ENCODE measurements at places on chromosomes 6 and 20.

GRCh38 chr20:53513489-53514298 lies 79.9 kb downstream of the ZNF217 start:
- no peak for DNase-seq

GRCh38 chr6:134405386-134406087 lies 87.6 kb upstream of the SGK1 start:
- DNase-seq = no peak

DNA sequence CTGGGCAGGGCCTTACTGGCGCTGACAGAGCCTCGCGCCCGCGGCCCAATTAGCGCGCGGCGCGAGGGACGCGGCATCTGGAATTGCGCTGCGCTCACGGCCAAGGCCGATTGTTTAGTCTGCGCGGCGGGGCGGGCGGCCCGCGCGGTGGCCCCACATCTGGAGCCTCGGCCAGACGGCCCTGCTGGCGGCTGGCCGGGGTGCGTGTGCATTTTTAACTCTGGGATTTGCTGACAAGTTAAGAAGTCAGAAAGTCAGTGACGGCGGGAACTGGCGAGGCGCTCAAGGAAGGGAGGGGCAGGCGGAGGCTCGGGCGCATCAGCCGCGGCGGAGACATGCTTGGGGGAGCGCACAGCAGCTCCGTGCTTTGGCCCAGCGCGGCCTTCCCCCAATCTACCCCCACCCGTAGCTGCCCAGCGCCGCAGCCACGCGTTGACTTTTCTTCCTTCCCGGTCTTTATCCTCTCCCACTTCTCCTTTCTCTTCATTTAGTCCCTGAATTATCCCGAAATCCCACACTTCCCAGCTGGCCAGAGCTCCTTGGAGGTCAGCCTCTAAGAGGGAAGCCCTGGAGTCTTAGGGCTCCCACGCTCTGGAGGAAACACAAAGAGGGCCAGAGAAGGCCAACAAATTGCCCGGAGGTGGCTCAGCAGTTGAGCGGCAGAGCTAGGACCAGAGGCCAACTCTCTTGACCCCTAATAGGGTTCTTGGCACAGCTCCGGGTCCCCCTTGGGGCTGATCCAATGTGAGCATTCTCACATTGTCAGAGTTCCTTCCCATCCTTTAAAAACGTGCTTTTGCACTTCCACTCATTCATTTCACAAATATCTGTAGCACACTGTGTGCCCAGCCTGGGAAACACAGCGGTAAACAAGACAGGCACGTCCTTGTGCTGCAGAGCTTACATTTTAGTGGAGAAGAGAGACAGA lies 40.8 kb upstream of the FOXP4 start:
- DNase-seq = no peak

DNA sequence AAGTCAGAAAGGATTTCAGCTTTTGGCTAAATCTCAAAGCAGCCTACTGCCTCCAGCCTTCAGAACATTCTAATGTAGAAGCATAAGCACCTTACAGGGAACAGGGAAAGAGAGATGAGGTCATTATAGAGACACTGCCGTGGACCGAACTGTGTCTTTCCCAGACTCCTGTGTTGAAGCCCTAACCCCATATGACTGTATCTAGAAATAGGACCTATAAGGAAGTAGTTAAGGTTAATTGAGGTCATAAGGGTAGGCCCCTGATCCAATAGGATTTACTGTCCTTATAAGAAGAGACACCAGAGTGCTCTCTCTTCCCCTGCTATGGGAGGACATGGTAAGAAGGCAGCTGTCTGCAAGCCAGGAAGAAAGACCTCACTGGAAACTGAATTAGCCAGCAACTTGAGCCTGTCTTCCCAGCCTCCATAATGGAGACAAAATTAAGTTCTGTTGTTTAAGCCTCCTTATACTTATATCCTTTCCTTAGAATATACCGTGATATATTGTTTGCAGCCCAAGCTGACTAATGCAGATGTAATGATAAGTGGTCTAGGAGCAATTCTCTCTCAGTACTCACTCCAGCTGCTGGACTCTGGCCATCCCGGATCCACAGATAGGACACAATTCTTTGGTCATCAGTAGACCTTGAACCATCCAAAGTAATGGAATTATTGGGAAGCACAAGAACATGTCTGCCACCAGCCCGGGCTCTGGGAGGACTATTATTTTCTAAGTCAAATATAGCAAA lies 71.4 kb downstream of the ALDH5A1 start:
- DNase-seq = no peak

GRCh38 chr20:57849521-57850215 lies 139.9 kb upstream of the PMEPA1 start:
- no peak for DNase-seq

DNA sequence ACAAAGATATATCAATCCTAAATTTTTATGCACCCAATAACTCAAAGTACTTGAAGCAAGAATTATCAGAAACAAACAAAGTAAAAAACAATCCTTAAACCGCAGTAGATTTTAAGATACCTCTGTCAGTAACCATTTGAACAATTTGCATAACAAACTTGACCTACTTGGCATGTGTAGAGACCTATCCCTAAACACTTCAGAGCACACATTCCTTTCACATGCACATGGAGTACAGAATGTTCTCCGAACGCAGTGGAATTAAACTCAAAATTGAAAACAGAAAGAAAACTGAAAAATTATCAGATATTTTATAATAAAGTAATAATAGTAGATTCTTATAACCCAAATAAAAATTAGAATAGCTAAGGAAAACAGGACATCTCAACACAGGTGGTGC lies 162.6 kb upstream of the THBS2 start:
- DNase-seq = no peak

DNA sequence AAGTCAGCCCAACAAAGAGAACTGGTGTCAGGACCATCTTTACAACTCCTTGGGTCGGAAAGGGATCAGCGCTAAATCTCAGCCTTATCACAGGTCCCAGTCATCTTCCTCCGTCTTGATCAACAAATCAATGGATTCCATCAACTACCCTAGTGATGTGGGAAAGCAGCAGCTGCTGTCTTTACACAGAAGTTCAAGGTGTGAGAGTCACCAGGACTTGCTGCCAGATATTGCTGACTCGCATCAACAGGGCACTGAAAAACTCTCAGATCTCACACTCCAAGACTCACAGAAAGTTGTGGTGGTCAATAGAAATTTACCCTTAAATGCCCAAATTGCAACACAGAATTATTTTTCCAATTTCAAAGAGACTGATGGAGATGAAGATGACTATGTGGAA lies 25.3 kb upstream of the MTHFD1L start:
- DNase-seq = no peak

GRCh38 chr6:99434702-99435530 lies 9.8 kb upstream of the PNISR start:
- DNase-seq = no peak

DNA sequence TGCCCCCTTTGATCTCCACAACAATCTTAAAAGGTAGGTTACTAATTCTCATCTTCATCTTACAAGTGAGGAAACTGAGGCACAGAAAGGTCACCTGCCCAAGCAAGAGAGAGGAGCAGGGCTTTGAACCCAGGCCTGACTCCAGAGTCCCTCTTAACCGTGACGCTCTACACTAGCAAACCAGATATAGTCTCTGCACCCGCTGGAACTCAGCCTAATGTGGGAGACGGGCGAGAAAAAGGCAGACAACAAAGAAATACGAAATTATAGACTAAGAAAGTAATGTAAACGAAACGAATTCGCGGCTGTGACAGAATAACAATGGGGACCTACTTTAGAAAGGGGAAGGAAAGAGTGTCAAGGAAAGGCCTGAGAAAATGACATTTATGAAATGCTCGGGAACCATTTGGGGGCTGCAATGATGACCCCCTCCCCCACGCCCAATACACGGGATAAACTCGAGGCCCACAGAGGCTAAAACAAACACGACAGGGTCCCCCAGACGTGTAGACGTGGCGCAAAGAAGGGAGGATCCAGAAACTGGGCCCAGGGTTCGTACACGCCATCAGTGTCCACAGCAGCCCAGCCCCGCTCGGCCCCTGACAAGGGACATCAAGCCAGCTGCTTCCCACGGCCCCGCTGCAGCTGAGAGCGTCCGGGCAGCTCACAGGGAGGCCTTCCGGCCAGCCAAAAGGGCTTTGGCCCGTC lies 637 bp downstream of the TRPC4AP start:
- no peak for DNase-seq

DNA sequence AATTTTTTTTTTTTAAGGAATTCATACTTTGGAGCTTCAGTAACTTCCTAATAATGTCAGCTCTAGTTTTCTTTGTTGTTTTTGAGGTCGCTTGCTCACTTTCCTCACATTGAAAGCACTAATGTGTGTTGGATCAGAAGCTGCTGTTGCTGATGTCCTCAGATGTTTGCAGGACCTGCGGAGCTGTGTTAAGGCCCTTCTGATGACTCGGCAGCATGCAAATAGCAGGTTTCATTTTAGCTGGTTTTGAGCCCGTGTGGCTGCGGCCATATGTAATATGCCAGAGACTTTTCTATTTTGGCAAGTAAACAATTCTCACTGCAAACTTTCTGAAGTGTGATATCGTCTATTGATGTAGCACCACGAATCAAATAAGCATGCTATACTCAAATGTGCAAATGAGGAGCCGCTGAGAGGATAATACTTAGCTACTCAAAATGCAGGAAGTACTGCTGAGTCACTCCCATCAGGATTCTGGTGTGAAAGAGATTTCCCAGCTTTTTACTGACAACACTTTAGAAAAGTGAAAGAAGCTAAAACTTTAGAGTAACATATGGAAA lies 187.8 kb downstream of the SASH1 start:
- DNase-seq = no peak

DNA sequence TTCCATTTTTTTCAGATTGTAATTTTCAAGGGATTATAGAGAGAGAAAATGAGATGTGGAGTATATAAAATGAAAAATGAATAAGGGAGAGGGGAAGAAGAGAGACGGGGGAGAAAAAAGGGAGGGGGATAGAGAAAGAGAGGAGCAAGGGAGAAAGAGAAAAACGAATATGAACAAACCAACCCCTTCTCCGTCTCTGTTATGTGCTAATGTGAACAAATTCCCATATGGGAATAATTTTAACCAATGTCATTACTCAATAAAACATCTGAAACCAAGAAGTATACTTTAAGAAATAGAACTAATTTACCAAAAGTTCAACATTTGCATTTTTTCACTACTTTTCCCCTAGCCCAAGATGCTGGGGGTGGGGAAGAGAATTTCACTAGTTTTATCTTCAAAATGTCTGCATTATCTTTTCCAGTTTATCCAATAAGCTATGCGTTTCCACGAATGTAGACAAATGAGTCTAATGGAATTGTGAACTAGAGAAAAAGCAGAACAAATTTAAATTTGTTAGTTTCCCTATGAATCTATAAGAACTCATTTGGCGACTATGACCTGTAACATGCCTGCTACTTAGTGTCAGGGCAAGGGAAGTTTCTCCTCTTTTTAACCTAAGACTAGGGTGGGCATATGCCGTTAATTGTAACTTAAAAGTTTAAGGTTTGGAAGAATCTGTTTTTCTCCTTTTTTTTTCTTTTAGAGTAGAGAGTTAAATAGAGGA lies 286.3 kb downstream of the BTBD9 start:
- DNase-seq = no peak

All from cortex of kidney (tissue), 1 donor.